CD4-positive, alpha-beta T cell treated with Interleukin-1 beta for 1 hour (primary cell): ENCODE measurements at places on chromosomes 3 and 15.

- DNase-seq = no peak
These were observed 51.4 kb downstream of the SSUH2 start for GRCh38 chr3:8593021-8593827.

GRCh38 chr3:169993761-169994160 is 27.2 kb downstream of the SEC62 start:
- no peak for DNase-seq

DNA sequence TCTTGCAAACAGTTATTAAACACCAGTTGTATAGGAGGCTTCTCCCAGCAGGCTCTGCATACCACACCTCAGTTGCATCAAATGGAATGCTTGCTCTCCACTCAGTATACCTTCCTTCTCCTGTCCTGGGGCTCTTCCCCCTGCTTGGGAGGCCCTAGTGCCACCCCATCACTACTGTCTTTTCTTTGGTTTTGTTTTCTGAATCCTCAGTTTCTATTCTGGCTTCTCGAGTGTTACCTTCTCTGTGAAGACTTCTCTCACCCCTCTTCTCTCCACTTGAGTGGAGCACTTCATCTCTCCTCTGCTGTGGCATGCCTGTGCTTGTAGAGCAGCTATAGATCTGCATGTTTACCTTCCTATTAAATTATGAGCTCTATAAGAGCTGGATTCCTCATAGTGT is 75.7 kb upstream of the TPRG1 start:
- DNase-seq = no peak

- DNase-seq = no peak
These were observed 23.5 kb upstream of the CA12 start for GRCh38 chr15:63405159-63405558.
